ENCODE measurements at places on chromosomes 16 and 17.

DNA sequence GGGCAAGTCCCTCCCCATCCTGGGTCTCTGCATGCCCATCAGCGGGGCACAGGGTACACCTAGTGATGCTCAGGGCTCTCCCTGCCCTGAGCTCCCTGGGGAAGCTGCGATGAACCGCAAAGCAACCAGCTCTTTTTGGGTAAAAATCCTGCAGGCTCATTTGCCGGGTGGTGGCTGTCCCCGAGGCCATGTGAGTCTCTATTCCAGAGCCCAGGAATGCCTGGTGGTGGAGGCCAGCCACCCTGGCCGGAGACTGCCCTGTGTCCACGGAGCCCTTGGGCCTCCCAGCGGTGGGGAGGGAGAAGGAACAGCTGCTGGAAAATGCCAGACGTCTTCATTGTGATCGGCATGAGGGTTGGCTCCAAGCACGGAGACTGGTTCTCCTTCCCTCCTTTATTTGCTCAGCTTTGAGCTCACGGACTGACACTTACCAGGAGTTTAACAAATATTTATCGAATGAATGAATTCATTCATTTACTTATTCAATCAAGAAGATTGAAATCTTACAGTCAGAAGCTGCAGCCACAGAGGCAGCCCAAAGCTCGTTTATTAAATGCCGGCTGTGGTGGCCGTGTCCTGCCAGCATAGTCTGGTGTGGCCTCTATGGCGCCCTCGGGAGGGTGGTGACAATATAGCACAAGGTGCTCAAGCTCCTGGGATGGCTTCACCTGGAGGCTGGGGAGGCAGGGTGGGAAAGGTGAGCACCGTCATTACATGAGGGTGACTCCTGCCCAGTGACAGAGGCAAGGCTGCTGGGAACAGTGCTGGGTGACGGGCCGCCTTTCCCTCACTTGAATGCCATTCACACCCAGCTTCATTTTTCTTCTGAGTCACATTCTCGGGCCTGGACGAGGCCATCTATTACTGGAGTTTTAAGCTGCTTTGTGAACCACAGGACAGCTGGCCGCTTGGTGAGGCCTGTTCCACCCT lies 31.1 kb upstream of the JPH3 start:
- no peak for DNase-seq

DNA sequence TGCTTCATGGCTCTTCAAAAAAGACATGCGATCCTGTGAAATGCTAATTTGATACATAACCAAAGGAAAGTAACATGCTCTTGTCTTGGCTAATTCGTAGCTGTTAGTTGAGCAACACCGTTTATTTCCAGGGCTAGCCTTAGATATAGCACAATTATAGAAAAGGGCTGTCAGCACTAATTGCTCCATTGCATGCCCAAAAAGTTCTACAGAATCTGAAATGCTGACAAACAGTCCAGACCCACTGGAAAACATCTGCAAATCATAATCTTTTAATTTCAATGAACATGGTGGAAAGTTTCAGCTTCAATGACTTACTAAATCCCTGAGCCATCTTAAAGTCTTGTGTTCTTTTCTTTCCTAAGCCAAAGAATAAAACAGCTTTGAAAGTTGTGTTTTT lies 42.9 kb upstream of the NUDT7 start:
- DNase-seq, result no peak

DNA sequence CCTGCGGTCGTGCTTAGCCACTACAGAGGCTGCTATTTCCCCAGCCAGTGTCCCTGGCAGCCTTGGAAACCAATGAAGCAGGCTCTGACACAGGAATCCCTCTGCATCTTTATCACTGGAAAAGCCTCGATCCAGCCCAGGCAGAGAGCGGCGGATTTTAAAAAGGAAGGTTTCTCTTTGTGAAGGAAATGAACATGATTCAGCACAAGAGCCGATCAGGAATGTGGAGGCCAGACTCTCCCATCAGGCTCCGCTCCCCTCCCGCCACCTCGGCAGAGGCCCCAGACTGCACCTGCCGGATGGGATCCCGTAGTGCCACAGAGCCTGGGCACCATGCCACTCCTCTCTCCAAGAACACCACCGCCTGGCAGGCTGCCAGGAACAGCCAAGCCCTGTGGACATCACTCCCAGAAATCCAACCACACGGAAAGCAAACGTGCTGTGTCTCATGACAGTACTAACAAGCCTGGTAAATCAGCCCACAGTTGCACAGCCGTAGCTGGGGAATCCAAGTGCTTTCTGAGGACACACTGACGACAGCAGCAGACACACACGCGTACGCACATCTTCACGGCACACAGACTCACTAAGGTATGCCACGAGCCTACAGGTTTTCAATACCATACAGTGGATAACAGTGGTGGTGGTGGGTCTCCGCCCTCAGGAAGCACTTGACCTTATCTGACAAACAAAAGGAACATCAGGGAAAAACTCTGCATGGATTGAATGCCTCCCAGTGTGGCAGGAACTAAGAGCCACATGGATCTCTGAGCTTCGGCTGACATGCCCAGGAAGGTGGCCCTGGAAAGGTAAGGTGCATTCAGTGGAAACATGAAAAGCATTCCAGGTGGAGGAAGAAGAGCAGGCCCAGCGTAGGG lies 5.4 kb downstream of the LRRC75A start:
- DNase-seq, result no peak

DNA sequence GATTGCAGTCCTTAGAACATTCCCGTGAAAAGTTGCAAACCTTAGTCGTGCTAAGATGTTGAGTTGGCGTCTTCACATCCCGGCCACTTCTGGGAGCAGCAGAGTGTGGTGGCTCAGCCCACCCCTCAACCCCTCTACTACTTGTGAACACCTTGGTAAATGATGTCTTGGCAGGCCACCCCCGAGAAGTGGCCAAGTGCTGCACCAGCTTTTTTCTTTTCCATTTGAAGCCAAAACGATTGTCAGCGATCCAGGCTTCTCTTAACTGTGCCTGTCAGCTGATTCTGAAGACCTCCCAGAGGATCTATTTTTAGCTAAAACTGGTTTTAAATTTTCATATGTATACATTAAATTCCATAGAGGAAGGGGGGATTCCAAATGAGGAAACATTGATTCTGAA lies 247.5 kb downstream of the CDH13 start:
- no peak for DNase-seq

- DNase-seq, result no peak
Measured at GRCh38 chr16:73308771-73309170, 260.8 kb upstream of the ZFHX3 start.

DNA sequence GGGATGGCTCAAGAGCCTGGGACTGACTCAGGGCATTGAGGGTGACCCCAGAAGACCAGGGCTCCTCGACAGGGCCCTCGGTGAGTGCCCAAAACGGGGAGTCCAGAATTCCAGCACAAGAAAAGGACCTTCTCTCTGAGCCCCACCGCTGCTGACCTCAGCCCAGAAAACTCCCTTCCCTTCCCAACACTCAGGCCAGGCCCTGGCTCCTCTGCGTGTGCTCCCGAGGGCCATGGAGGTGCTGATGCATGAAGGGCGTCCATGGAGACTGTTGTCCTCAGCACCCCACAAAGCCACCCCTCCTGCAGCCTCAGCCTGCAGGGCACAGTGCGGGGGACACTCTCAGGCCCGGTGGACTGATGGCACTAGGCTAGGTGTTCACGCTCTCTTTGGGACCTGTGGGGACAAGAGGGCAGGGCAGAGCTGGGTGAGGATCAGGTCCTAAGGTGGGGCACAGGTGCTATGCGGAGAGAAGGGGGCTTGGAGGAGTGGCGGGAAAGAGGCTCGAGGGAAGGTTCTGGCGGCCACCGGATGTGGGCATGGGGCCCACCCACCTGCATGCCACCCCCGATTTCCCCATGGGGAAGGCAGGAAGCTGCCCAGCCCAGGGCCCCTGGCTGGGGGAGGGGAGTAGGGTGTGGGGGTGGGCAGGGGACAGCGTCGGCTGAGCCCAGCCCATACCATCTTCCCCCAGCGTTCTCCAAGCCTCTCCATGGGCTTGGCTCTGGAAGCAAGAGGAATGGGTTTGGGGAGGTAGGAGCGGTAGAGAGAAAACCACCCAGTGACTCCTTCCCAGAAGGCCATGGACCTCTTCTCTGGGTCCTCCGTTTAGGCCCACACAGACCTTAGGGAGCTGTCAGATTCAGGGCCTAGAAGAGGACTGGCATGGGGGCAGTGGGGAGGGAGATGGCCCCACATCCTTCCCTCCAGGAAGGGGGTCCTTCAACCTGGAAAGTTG lies 4.5 kb upstream of the TSPOAP1 start:
- peak; percentile 75 for DNase-seq
